IMR-90 (cell line): ENCODE measurements at places on chromosomes 12 and 14.

DNA sequence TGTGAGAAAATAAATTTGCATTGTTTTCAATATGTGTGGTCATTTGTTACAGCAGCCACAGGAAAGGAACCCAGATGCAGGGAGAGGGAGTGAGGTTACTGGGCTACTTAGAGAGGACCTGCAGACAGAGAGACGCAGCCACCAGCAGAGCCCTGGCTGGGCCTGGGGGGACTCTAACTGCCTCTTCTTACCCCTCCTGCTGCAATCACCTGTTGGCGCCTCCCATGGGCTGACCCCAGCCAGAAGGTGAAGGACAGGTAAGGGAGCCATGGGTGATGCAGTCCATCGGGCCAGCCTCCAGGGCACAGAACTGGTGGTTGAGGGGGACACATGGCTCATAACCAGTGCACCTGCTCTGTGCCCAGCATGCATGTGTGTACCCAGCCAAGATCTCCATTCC, 15.8 kb upstream of the RBM19 start:
- DNase-seq = no peak

- no peak for DNase-seq
Observed at GRCh38 chr12:89899651-89900050, 191.0 kb upstream of the ATP2B1 start.

DNA sequence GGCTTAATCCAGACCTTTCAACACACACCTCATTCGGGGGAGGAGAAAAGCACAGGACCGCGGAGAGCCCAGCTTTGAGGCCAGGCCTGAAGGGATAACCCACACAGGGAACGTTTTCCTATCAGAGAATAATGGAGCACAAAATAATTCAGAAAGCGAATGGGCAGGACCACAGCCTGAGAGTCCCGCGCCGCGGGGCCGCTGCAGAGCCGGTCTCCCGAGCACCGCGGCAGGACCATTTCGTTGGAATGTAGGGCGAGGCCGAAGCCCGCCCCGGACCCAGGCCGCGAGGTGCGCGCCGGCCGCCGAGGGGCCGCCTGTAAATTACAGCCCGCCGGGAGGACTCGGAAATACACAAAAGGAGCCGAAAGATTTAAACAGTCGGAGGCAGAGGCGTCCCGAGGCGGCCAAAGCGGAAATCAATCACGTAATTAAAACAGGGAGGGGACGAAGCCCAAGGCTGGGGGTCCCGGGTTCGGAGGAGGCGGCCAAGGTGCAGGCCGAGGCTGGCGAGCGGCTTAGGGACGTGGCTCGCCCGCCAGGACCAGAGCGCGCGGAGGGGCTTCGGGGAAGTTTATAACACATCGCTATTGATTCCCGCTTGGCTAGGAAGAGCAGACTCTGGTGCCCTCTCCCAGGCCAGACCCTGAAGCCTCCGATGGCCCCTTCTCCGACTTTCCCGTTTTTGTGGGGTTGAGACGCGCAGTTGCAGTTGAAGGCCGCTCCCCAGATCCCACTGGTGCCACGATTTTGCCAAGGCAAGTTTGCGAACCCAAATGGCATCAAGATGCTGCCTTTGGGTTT, 6.3 kb upstream of the HOXC4 start:
- no peak for DNase-seq

- no peak for DNase-seq
Observed at GRCh38 chr14:96614481-96614881, 112.3 kb downstream of the PAPOLA start.
